Jurkat, Clone E6-1 (cell line): ENCODE measurements at places on chromosomes 7 and 10.

DNA sequence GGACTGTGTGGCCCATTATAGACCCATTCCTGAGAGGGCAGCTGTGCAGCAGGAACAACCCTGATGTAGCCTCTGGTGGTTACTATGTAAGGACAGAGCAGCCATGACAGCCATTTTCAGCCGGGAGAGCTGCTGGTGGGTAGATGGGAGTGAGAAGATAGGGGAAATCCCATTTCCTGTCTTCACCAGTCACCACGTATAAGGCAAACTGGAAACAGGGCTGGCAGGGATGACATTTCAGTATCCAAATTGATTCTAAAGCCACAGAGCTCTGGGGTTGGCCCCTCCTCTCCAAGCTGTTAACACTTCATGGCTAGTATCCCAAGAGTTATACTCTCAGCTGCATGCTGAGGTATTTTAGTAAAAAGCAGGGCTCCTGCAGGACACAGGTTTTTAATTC, 15.2 kb upstream of the FZD1 start:
- DNase-seq, result no peak

DNA sequence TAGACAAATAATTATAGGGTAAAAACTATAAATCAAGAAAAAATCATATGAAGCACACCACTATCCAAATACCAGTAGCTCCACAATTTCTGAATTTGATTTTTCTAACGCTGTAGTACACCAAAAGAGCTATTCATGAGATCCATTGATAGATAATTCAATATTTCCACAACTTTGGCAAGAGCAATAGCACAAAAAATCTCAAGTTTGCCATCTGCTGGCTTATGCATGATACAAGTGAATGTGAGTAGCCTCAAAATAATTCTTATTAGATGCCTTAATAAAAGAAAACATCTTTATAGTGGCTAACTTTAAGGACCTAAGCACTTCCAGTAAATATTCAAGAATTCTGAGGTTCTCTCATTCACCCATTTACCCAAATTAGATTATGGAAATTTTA, 2.2 kb upstream of the TMEM196 start:
- DNase-seq, result no peak

DNA sequence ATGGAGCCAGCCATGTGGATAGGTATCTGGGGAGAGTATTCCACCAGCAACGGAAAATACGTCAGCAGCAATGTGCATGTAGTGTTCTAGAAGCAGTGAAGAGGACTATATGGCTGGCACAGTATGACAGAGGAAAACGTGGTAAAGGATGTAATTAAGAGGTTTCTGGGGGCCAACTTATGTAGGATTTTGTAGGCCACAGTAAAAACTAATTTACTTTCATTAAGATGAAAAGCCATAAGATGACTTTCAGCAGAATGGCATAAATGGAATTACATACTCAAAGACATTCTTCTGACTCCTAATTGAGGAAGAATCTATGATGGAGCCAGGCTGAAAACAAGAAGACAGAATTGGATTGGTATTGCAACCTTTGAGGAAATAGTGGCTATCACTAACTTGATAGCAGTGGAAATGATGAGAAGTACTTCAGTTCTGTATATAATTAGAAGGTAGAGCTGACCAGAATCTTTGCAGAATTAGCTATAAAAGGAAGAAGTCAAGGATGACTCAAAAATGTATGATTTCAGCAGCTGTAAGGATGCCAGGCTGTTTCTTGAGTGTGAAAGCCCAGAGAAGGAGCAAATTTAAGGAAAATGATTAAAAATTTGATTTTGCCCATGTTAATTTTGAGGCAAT, 156.7 kb downstream of the MBL2 start:
- no peak for DNase-seq

GRCh38 chr7:2566348-2566889, 7.6 kb downstream of the IQCE start:
- no peak for DNase-seq

DNA sequence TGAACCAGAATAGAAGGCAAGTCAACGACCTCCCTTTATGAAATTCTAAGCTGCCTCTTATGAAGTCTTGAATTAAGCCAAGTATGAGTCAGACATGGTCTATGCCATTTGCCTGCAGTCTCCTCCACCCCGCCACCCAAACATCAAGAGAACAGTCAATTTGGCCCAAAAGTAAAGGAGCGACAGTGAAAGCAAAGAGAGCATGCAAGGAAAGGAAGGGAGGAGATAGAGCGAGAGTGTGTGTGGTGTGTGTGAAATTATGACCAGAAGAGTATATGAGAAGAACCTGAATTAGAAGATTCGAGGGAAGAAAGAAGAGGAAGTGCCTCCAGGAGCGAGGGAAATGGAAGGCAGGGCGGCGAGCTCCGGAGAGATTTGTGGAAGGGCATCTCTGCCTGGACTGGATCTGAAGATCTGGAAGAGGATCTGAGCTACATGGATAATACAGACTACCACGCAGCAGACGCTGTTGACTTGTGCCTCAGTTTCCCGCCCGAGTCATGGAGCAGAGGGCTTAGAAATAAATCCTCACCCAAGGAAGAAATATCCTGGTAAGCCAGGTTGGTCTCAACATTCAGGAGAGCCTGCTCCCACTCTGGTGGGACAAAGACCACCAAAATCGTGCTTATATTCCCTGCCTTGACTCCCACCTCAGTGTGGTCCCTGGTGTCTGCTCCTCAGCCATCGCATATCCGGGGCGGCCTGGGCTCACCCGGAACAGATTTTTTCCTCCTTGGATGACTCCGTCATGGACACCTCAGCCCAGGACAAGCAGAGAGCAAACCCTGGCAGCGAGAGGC, 459 bp downstream of the ZDHHC6 start:
- no peak for DNase-seq

DNA sequence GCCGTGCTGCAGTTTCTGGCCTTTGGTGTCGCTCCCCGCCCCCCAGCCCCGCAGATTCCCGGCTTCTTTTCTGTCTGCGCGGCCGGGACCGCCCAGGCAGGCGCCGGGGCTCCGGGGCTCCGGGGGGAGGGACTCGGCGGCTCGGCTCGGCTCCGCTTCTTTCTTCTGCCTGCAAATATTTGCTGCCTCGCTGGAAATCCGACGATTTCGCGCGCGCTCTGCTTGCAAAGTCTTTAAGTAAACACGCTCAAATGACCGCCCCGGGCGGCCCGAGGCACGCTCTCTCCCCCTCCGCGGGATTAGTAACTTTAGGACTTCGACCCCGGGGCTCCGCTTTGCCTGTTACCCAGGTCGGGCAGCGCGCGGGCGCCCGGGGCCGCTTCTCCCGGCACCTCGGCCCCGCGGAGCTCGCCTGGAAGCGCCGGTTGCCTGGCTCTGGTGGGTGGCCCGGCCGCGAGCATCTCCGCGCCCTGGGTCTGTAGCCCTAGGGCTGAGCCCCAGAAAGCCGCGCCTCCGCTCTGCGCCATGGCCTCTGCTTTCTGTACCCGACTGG, 3.9 kb upstream of the GATA3 start:
- no peak for DNase-seq

GRCh38 chr7:122298618-122299017, 5.9 kb downstream of the FEZF1 start:
- no peak for DNase-seq

- DNase-seq, result no peak
Observed at GRCh38 chr7:38448584-38449234, 175.3 kb upstream of the TARP start.
